Thoracic aorta (tissue), 2 donors: ENCODE measurements at places on chromosomes 3 and 15.

GRCh38 chr15:44222478-44222877 lies 27.4 kb upstream of the FRMD5 start:
- DNase-seq = no peak

GRCh38 chr3:112654979-112655378 lies 14.0 kb upstream of the CCDC80 start:
- no peak for DNase-seq

DNA sequence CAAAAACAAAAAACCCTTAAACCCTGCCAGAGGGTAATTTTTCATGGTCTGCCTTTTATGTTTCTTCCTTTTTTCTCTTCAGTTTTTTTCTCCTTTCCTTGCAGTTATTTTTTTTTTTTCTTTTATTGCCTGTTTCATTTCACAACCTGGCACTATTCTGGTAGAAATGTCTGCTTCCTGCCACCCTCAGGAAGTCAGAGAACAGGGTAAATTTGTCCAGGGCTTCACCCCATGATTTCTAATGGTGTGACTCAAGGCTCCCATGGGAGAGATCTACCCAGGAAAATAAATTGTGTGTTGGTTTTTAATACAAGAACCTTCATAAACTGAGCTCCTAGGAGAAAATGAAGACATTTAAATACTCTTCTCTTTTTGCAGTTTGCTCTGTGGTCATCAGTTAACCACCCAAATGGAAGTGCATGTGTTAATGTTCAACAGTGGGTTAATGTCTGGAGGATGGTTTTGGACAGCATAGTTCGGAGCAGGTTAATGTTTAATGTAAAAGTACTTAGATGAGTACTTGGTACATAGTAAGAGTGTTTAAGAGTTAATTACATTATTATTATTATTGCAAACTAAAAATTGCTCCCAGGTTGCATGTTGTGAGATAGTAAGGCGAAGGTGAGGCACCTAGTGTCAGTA lies 45.9 kb downstream of the CGNL1 start:
- DNase-seq = no peak

- DNase-seq = no peak
Observed at GRCh38 chr15:63698692-63699091, 101.5 kb downstream of the FBXL22 start.

- no peak for DNase-seq
Observed at GRCh38 chr3:116341381-116341780, 103.9 kb downstream of the LSAMP start.

GRCh38 chr15:68601206-68602197 lies 22.7 kb downstream of the CORO2B start:
- no peak for DNase-seq

GRCh38 chr3:59483191-59483590 lies 433.4 kb upstream of the CFAP20DC start:
- DNase-seq = no peak

DNA sequence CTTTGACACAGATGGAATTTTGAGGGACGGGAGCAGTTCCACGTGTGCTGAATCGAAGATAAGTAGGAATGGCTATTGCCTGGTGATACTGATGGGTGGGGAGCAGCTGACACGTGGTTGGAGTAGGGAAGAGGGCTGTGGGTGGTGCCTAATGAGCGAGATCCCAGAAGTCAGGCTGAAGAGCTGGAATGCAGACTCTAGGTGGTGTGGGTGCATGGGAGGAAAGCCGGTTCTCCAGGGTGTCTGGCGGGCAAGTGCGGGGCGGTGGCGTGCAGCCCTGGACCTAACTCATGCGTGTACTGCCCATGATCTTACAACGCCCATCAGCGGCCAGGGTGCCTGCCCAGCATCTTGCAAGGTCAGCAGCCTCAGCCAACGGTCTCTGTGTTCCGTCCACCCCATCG lies 63.1 kb downstream of the ARNT2 start:
- no peak for DNase-seq
